Cardiac muscle cell (in vitro differentiated cells and primary cell): ENCODE measurements at places on chromosomes 1 and 21.
A peak's percentile ranks its signal among the peaks of the same experiment; 100 is the strongest.

DNA sequence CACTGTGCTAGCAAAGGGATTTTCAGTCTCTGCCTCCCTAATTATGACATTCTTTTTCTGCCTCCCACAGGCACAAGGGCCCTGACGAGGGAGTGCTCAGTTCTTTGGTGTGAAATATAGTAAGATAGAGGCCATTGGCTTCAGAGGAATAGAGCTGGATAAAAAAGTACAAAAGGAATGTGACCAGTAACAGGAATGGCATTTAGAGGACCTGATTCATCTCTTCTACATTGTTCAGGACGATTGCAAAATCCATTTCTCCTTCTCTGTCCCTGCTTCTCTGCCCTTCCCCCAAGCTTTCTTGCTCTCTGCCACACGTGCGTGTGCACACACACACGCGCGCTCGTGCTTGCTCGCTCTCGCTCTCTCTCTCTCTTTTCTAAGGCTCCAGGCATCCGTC, 668.2 kb downstream of the KIF26B start:
- no peak overlapping the region for H3K4me3 ChIP-seq
- H3K27me3 ChIP-seq, result no peaks in the 10 kb centered on the region
- H3K27ac ChIP-seq, result no peak overlapping the region

DNA sequence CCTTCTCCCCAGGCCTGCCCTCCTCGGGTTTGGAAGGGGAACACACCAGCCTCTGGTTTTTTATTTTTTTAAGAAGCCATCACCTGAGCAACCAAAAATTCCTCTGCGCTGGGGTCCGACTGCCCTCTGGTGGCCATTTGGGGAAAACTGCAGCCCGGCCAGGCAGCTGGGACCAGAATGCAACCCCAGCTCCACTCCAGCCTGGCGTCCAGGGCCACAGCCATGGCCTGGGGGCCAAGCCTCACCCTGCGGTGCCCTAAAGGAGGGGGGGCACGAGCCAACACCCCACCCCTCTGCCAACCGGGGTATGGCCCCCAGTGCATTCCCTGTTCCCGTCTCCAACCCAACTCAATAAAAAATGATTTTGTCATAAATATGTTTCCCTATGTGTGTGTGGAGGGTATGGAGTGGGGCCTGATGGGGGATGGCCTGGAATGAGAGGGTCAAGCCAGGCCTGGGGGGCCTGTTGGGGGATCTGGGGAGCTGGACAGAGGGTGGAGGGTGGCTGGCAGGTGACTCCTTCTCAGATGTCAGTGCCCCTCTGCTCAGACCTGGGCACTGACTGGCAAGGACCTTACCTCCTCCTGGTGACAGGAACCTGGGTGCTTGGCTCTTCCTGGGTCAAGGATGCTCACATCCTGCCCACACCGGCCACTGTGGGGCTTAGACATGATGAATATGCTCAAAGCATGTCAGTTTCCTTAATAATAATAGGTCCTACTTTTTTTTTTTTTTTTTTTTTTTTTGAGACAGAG, 3.2 kb downstream of the GPR3 start:
- DNase-seq, result peak; percentile 71
- H3K4me3 ChIP-seq, result no peak overlapping the region
- no peaks in the 10 kb centered on the region for H3K27me3 ChIP-seq
- H3K27ac ChIP-seq, result no peak overlapping the region

DNA sequence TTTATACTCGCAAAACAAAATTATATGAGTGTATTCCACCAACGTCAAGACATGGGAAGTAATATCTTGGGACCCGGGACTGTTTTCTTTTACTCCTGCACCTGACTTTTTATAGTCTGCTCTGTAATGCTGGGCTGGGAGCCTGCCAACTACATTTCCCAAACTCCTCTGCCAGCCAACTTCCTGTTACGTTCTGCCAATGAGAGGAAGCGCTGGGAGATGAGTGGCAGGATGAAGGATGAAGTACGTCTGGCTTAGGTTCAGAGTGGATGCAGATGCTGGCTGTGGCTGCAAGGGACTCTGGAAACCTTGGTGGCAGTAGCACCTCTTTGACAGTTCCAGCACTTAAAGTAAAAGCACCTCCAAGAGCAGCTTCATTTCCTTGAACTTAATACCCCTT, 59.6 kb downstream of the USP24 start:
- H3K27ac ChIP-seq, result no peak overlapping the region
- no peaks in the 10 kb centered on the region for H3K27me3 ChIP-seq
- peak; percentile 39 for DNase-seq
- peaks cover 50% of the 10 kb centered on the region for H3K36me3 ChIP-seq

DNA sequence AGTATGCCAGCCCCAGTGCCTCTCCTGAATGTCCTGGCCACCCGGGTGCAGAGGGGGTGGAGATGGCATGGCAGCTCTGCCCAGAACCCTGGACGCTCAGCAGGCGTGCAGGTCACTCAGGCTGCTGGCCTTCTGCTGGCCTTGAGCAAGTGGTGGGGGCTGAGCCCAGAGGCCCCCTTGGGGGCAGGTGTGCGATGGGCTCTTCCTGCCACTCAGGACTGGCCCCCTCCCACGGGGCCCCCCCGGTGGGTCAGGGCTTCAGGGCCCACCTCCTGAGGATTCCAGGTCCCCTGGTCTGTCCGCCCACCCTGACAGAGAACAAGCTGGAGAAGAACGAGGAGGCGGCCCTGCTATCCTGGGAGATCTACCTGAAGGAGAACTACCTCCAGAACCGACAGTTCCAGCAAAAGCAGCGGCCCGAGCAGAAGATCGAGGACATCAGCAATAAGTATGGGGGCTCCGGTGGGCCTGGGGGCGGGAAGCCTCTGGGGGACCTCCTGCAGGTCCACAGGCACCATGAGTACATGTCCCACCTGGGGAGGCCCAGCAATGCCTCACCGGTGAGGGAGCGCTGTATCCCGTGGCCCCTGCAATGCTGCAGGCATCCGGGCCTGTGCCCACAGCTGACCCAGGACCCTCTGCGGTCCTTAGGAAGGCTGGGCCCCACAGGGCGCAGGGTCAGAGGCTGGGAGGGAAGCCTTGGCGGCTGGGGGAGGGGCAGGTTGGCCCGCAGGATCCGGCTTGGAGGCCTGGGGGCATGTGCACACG, 37.0 kb upstream of the LRRC3 start:
- H3K27me3 ChIP-seq, result no peaks in the 10 kb centered on the region
- DNase-seq, result no peak
- no peaks in the 10 kb centered on the region for H3K36me3 ChIP-seq
- H3K27ac ChIP-seq, result no peak overlapping the region
- H3K4me3 ChIP-seq, result no peak overlapping the region

GRCh38 chr1:112761714-112762480, 46.8 kb upstream of the PPM1J start:
- H3K4me3 ChIP-seq, result no peak overlapping the region
- H3K27ac ChIP-seq, result peak overlapping the region; percentile 25

GRCh38 chr1:8016210-8016894, 9.8 kb downstream of the ERRFI1 start:
- peak; percentile 41 for DNase-seq
- H3K27ac ChIP-seq, result no peak overlapping the region
- no peak overlapping the region for H3K4me3 ChIP-seq

GRCh38 chr1:181050922-181051321, 17.1 kb downstream of the MR1 start:
- H3K36me3 ChIP-seq, result no peaks in the 10 kb centered on the region
- H3K4me1 ChIP-seq, result no peaks in the 10 kb centered on the region
- no peak overlapping the region for H3K27ac ChIP-seq
- no peak overlapping the region for H3K4me3 ChIP-seq
